Right ventricle myocardium superior (tissue), 1 donor: ENCODE measurements at places on chromosomes 3 and 15. TPM values are rescaled to one million over a fixed set of nuclear protein-coding genes. Genes with fewer than 3 reads are reported as not detected.

The C3orf22 gene
- total RNA-seq = not detected

The IGF2BP2 gene
- total RNA-seq = 18.7 TPM

The TRH gene
- total RNA-seq = not detected

The GABRB3 gene
- 1.6 TPM for total RNA-seq

The DUOXA2 gene
- not detected for total RNA-seq

The RFTN1 gene
- 25.8 TPM for total RNA-seq

The RETNLB gene
- total RNA-seq = not detected

The GABRA5 gene
- not detected for total RNA-seq
